ENCODE measurements at places on chromosomes 1 and 21.

DNA sequence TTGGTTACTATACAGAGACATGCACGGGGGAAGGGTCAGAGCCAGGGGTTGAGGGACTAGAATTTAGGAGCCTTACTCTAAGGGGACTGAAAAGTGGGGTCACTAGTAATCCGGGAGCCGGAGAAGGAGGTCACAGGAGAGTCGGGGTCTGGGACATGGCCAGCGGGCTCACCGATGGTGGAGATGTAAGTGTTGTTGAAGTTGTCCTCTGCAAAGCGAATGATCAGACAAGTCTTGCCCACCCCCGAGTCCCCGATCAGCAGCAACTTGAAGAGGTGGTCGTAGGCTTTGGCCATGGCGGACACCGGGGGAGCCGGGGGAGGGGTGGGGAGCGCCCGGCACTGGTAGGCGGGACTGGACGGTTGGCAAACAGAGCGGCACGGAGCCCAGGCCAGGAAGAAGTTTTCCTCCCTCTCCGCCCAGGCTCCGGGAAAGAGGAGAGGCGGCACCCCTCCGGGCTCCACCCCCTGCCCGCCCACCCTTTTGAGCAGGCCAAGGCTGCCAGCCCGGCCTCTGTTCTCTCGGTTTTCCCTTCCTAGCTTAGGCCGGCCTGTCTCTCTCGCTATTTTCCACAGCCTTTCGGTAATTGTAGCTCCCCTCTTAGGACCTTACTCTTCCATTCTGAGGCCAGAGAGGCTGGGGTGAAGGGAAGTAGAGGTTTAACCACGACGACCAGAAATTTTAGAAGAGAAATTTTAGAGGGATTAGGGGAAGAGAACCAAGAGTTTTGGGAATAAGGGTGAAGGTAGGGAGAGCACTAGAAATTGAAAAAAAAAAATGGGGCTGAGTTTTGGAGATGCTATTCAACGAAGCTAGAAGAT is at the start of gene RAB13:
Gene RAB13, minus strand, starts transcription at position 399 of the 821 bp plus-strand sequence. Its CDS starts 103 bp downstream, at position 296.
- no peak for DNase-seq

- no peak for DNase-seq
Measured at GRCh38 chr1:156807627-156808026, 9.0 kb downstream of the SH2D2A start.

GRCh38 chr1:230791986-230792564 is 44.9 kb downstream of the CAPN9 start:
- DNase-seq: no peak

DNA sequence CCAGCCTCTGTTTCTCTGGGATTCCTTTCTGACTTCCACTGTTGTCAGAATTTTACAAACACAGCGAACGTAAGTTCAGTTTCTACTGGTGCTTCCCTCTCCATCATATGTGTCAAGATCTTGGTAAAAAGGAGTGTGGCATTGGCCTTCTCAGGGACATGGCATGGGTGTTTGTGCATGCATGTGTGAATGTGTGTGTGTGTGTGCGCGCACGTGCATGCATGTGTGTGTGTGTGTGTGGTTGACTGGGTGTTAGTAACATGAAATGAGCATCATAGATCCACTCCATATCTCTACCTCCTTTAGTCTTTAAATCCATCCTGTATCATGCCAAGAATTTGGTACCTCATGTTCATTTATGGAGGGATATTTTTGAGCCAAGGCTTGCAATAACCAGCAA is 411.3 kb downstream of the NPHP4 start:
- no peak for DNase-seq

DNA sequence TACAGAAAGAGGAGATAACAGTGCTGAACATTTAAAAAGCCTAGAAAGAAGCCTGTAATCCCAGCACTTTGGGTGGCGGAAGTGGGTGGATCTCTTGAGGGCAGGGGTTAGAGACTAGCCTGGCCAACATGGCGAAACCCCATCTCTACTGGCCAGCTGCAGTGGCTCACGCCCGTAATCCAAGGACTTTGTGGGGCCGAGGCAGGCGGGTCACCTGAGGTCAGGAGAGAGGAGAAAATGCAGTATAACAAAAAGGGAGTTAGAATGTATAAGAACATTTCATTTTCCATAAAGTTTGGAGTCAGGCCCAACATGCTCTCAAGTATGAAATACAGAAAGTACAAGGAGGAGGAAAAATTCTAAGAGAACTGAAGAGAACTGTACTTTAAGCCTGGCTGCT is 134.5 kb downstream of the SMYD3 start:
- DNase-seq: no peak

DNA sequence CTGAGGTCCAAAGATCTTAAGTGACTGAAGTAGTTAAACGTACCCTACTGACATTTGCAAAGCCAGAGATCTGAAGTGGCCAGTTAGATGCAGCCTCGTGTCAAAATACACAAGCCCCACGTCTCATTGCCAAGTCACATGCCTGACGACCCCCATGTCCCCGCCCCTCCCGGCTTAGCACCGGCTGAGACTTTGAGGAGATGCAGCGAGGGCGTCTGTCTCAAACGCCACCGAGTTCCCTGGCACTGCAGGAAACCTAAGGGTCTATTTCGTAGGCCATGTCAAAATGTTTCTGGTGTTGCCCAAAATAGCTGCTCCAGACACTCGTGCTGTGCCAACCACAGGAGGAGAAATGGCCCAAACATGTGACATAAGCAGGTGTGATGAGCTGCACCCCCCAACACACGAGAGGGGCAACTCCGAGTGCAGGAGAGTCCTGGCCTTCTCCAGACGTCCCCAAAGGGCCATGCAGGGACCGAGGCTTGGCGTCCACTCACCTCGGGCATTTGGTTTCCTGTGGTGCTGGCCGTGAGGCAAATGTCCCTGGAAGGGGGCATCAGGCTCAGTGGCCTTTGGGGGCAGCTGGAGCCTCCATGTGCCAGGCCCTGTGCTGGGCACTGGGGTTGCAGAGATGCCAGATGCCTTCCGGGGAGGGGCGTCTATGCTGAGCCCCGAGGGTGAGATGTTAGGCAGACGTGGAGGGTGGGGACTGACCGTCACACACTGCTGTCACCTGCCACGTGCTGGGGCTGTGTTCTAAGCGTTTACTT is 67.0 kb downstream of the MATN1 start:
- no peak for DNase-seq

- DNase-seq: no peak
Measured at GRCh38 chr1:15948595-15949452, 27.1 kb downstream of the ZBTB17 start.

GRCh38 chr1:88052167-88052566 is 631.9 kb upstream of the PKN2 start:
- DNase-seq: no peak

DNA sequence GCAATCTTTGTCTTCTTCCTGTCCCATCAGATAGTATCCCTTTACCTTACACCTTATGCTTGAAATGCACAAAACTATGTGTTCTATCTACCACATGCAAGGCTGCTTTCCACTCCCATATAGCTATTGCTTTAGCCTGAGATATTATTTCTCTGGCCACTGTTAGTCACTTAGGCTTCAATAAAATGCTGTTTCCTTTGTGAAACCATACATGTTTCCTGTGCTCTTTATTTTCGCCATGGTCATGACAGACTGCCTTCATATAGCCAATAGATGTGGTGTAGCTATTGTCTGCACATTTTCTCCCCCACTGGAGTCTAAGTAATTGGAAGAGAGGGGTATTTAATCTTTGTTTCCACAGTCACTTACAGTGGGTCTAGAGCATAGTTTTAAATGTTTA is 108.4 kb downstream of the GREM2 start:
- no peak for DNase-seq

DNA sequence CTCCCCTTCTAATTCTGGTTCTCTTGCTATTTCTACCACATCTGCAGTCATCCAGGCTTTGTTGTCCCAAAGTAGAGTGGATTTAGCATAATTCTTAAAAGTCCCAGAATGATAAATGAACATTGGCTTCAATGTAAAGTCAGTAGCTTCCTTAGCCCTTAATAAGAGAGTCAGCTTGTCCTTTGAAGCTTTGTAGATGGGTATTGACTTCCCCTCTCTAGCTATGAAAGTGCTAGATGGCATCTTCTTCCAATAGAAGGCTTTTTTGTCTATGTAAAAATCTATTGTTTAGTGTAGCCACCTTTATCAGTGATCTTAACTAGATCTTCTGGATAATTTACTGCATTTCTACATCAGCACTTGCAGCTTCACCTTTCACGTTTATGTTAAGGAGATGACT is 181.4 kb upstream of the B3GALT2 start:
- no peak for DNase-seq
